ENCODE measurements at places on chromosomes 7 and 10.
A peak's percentile ranks its signal among the peaks of the same experiment; 100 is the strongest.

DNA sequence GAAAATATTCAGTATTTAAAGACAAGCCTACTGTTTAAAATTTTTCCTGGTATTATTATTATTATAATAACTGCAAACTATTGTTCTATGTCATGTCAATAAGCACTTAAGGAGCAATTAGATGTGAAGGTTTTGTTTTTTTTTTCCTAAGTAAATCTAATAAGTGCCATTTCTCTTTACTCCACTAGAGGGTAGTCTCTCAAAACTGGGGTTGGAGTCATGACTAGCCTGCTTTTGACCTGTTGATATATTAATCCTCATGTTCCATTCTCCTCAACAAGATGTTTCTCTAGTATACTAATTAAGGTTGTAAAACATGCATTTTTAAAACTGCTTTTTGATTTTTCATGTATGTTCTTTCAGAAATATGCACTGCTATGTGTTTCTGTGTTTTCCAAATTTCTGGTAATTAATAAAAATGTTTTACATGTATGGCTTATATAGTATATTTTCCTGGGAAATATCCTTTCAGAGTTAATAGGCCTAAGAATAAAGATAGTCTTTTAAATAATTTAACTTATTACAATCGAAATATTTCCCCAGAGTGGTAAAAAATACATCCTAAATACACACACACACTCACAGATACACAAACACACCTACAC, 1.0 kb upstream of the LRRN3 start:
- DNase-seq: peak; percentile 77

GRCh38 chr7:880450-880849, 4.1 kb downstream of the GET4 start:
- peak; percentile 6 for DNase-seq

DNA sequence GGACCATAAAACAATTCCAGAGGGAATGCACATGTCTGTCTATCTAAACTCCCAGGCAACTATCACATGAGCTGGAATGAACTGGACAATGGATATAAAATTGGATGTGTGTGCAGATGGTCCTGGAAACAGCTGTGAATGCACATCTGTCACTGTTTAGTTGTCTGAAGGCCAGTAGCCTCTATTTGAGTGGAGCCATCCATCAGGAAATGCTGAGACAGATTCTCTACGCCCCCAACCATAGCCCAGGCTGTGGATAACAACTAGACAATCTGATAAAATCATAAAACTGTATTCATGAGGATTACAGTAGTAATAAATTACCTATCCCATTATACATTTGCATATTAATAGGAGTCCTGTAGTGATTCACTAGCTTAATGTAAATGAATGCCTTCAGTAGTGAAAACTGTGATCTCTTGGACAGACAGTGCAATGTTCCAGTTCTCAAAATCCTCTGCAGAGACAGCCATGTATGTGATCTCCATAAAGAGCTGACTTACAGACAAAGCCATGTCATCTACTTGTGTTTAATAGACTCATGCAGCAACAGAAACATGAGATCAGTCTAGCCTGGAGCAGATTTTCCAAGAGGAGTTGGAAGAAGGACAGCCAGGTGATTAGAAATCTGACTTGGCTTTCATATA, 907.6 kb downstream of the KCNMA1 start:
- no peak for DNase-seq

GRCh38 chr7:106768324-106768751, 96.7 kb upstream of the PIK3CG start:
- DNase-seq: no peak

GRCh38 chr7:70494225-70495032, 637.5 kb upstream of the GALNT17 start:
- no peak for DNase-seq

GRCh38 chr7:26514633-26515032, 223.0 kb downstream of the SNX10 start:
- no peak for DNase-seq

DNA sequence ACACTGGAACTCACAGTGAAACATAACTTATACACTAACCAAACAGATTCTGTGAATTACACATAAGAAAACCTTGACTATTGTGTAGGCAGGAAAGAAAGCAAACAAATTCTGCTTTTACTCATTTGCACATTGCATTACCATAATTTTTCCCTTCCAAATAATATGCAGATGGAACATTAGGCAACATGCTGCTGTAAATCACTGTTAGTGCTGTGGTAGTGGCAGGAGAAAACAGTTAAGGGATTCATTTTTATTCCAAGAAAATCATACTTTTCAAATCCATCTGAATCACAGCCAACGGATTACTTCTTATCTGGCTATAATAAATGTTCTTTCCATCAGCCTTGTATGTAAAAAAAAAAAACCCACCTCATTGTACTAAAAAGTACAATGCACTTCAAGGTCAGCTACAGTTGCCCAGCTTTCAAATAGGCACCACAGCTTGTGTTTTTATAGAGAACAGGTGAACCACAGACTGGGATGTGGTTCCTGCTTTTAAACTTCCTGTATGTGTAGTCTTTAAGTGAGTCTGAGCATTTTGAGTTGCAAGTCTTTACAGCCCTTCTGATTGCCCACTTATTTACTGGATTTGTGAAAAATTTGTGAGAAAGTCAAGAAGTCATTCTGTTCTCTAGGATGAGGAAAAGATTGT, 590.0 kb upstream of the SEMA3D start:
- DNase-seq: no peak

- no peak for DNase-seq
Observed at GRCh38 chr7:45033261-45033930, 33.4 kb downstream of the CCM2 start.

Data from NCI-H1694 (cell line).